ENCODE measurements at places on chromosomes 3 and 15.

- DNase-seq: no peak
Measured at GRCh38 chr15:62647202-62647842, 395.2 kb upstream of the TPM1 start.

DNA sequence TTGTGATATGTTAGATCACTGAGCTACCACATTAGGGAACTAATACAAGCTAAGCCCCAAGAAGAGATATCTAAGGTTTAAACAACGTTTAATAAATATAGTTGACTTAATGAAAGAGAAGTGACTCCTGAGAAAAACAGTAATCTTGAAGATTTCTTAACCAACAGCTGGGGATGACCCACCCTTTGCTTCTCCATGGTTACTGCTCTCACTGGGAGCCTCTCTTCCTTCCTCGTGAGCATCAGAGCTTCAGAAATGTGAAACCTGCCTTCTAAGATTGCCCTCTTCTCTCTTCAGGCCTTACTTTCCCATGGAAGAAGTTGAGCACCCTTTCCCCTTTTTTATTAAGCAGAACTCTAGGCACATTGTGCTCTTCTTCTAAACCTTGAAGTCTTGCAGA is 132.2 kb upstream of the NR2E3 start:
- no peak for DNase-seq

GRCh38 chr15:65163041-65163440 is 22.1 kb downstream of the CLPX start:
- DNase-seq: no peak

DNA sequence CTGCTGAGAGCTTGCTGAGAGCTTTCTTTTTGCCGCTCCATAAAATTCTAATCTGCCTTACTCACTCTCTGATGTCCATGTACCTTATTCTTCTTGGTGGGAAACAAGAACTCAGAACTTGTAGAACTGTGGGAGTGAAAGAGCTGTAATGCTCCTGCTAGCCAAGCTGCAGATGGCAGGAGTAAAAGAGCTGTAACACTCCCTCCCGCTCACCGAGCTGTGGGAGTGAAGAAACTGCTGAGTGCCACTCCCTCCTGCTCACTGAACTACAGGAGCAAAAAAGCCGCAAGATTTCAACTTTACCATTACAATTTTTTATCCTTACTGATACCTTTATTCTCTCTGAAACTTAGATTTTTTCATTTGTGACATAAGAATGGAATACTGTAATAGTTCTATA is 199.1 kb downstream of the SI start:
- no peak for DNase-seq

DNA sequence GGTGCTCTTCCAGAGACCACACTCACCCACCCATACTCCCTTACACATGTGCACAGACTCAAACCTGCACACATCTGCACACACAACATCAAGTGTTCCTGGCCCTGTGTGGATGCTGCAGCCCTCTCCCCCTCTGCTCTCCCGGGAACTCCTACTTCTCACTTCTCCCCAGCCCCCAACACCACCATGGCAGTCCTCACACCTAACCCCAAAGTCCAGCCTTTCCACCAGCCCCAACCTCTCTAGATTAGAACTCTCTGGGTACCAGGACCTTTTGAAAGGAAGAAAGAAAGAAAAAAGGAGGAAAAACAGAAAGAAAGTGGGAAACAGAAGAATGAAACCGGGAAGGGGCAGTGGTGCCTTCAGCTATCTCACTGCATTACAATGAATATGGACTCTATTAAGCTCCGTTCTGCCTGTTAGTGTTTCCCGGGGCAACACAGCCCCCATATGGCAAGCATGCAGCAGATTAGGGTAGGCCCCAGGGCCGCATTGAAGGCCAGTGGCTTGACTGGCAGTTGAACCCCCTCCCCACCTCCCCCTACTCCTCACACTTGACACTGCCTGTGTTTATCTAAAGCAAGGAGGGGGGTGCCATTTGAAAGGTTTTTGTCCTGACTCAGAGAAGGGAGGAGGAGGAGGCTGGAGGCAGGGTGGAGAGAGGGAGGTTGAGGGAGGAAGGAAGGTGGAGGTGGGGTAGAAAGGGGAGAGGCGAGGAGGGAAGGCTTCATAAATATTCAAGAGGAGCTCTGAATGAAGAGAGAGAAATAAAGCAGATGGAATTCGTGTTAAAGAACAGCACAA is 30.1 kb downstream of the BOC start:
- DNase-seq: no peak

DNA sequence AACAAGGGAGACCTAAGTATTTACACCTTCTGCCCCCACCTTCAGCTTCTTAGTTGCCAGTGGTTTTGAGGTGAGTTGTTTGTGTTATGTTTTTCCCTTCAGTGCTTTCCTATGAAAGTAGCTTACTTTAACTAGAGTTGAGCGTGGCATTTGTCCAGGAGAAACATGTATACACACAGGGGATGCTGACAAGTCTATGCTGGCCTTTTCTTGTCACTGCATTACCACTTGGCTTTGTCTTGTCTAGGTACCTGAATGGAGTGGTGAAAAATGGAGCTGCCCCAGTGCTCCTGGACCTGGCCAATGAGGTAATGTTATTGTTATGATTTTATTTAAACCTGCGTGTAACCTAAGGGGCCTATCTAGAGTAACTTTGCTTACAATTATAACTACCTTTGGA is 74.4 kb downstream of the CDIN1 start:
- no peak for DNase-seq

- no peak for DNase-seq
Measured at GRCh38 chr3:27914199-27914598, 192.1 kb upstream of the EOMES start.

DNA sequence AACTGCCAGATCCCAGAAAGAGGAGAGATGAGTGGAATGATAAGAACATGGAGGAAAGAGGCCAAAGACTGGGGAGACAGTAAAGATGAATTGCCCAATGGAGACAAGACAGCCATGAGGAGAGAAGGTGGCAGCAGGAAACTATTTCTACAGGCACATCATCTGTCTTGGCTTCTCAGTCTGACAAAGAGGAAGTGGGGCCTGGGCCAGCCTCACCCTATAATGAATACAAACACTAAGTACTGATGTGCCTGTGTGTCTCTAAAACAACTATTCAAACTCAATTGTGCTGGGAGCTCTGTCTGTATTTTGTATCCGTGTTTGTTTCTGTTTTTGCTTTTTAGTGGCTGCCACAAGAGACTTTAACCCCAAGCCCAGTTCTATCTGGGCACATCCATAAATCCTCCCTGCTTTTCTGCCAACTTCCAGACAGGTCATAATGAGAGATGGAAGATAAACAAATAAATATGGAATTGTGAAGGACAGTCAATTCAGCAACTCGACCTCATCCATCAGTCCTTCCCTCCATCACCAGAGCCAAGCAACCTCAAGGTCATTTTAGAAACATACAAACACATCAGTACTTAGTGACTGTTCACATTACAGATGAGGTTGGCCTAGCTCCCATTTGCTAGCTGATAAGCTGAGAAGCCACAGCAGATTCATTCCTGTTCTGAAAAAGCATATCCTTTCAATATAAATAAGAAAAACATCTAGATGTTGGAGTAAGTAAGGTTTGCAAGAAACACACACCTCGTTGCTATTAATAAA is 116.7 kb downstream of the CADPS start:
- DNase-seq: no peak

DNA sequence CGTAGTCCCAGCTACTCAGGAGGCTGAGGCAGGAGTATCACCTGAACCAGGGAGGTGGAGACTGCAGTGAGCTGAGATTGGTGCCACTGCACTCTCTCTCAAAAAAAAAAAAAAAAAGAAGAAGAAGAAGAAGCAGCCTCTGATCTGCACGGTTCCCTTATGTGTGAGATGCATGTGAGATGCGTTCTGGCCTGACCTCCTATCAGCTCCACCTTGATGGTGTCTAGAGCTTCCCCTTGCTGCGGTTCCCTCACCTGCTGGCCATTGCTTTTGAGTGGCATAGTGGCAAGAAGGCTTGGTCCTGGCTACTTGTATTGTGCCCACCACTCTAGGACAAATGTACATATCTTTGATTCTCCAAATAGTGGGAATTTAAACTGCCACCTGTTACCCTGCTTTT is 49.4 kb upstream of the CFAP161 start:
- DNase-seq: no peak

DNA sequence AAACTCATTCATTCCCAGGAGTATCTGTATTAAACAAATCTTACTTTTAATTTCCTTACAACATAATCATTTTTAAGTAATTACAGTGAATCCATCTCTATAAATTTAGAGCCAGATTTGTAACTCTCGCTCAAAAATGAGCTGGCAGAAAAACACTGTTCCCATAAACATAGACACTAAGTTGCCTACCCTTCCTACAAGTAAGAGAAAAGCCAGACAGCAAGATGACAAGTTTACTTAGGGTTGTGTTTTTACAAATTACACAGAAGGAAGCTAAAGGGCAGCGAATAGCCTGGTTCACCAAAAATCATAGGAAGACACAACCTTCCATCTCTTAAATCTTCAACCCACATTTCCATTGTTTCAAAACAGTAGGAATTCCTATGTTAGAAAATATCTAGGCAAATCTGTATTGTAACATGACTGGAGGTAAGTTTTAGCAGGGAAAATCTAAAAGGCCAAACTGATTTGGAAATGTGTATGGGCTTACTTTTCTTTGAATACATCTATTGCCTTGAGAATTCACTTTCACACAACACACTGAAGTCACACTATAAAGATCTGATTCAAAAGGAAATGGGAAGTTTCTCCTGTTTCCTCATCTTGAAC is 21.7 kb downstream of the HERC1 start:
- DNase-seq: no peak

GRCh38 chr15:67901922-67902321 is 62.1 kb upstream of the RNU6-1 start:
- DNase-seq: no peak

GRCh38 chr3:147313513-147313912 is 92.8 kb downstream of the ZIC4 start:
- no peak for DNase-seq

- no peak for DNase-seq
Measured at GRCh38 chr3:54296531-54296930, 174.2 kb downstream of the CACNA2D3 start.

DNA sequence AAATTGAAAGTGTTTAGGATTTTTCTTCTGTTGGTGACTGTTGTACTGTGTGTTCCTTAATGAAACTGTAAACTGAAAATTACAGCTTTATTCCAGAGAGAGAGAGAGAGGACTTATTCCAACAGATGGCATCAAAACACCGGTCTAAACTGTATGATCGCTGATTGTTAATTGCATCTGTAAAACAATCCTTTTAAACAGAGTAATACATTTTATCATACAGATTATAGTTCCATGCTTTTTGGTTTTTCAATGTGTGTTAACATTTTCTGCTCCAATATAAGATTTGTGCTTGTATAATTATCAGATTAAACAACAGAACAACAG is 289.7 kb upstream of the DNAJC19 start:
- DNase-seq: no peak

DNA sequence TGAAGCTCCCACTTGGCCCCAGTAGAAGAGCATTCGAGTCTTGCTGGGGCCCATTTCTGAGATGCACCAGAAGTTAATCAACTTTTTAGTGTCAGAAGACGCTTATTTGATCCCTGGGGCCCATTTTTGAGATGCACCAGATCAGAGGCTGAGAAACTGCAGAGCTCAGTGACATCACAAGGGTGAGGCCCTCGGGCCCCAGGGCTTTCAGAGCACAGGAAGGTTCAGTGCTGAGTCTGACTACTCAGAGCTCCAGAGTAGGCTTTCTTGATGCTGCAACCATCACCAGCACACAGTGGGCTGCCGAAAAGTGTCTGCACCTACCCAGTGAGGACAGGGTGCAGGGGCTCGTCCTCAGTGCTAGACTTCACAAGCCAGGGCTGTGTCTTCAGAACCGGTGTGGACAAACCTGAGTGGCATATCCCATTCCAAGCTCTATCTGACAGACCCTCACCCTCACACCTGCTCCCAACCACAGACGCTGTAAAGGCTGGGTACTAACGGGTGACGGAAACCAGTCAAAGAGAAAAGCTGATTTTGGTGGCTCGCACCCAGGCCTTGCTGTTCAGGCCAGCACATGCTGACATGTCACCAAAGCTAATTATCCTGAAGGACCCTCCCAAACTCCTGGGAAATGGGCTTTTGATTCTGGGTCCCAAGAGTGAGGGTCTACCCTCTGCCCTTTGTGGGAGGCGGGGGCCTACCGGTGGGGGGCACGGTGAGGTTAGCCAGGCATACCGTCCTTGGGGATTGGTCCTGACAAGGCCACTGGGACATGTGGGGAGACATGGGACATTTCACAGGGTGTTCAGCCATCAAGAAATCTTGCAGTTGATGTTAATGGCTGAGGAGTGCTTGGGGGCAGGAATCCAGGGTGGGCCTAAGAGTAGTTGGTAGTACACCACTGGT is 83.0 kb downstream of the PDCD6IP start:
- DNase-seq: no peak

DNA sequence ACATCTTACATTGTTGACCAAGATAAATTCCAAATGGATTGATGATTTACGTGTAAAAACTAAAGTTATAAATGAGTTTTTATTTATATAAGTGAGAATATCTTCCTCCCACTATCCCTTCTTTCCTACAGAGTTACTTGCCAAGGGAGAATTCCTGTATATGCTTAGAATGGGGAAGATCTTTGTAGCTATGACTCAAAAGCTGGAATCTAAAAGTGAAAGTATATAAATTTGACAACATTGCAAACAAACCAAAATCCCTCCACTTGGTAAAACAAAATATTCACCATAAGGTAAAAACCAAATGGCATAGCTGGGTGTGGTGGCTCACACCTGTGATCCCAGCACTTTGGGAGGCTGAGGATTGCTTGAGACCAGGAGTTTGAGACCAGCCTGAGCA is 52.7 kb upstream of the GCNT3 start:
- DNase-seq: no peak

- no peak for DNase-seq
Measured at GRCh38 chr3:42067326-42067725, 23.8 kb upstream of the TRAK1 start.

DNA sequence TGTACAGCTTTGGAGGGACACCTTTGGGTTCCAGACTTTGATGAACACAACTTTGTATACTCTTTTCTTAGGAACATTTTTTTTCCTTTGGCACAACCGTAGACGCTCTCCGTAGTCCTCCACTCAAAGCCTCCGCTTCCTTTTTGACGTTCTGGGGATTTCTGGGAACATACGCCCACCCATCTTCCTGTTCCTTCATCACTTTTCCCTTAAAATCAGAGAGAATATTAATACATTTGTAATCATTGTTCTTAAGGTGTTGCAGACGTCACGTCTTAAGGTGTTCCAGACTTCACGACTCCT is 405 bp upstream of the SPG21 start:
- DNase-seq: no peak

DNA sequence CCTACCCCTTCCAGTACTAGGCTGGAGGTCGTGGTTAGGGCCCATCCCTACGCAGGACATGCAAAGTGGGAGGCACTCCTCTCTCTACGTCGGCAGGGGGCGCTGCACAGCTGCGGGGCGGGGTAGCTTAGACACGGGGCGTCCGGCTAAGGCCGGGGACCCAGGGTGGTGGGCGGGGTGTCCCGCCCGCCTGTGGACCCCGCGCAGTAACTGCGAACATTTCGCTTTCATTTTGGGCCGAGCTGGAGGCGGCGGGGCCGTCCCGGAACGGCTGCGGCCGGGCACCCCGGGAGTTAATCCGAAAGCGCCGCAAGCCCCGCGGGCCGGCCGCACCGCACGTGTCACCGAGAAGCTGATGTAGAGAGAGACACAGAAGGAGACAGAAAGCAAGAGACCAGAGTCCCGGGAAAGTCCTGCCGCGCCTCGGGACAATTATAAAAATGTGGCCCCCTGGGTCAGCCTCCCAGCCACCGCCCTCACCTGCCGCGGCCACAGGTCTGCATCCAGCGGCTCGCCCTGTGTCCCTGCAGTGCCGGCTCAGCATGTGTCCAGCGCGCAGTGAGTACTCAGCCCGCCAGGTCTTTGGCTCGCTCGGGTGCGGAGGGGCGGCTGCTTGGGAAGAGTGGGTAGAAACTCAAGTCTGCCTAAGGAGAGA is at the start of gene IL12A:
TSS of gene IL12A (plus strand) at position 219 of the 655 bp plus-strand sequence.
- DNase-seq: peak; percentile 77

- DNase-seq: no peak
Measured at GRCh38 chr3:8631661-8632060, 12.9 kb downstream of the SSUH2 start.
